ENCODE measurements at places on chromosomes 13 and 19. TPM values are rescaled to one million over a fixed set of nuclear protein-coding genes. Genes with fewer than 3 reads are reported as not detected.
A peak's percentile ranks its signal among the peaks of the same experiment; 100 is the strongest.

DNA sequence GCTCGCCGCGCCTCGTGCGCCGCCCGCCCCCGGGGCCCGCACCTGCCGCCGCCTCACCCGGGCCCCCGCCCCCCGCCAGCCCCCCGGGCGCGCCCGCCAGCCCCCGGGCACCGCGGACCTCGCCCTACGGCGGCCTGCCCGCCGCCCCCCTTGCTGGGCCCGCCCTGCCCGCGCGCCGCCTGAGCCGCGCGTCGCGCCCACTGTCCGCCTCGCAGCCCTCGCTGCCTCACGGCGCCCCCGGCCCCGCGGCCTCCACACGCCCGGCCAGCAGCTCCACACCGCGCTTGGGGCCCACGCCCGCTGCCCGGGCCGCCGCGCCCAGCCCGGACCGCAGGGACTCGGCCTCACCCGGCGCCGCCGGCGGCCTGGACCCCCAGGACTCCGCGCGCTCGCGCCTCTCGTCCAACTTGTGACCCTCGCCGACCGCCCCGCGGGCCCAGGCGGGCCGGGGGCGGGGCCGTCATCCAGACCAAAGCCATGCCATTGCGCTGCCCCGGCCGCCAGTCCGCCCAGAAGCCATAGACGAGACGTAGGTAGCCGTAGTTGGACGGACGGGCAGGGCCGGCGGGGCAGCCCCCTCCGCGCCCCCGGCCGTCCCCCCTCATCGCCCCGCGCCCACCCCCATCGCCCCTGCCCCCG, 17.2 kb downstream of the POLRMT start:
- no peak for DNase-seq

GRCh38 chr13:87622971-87623370, 48.2 kb upstream of the SLITRK5 start:
- DNase-seq = no peak

- no peak for DNase-seq
These were observed 5.0 kb downstream of the NFILZ start for GRCh38 chr19:8635422-8635821.

DNA sequence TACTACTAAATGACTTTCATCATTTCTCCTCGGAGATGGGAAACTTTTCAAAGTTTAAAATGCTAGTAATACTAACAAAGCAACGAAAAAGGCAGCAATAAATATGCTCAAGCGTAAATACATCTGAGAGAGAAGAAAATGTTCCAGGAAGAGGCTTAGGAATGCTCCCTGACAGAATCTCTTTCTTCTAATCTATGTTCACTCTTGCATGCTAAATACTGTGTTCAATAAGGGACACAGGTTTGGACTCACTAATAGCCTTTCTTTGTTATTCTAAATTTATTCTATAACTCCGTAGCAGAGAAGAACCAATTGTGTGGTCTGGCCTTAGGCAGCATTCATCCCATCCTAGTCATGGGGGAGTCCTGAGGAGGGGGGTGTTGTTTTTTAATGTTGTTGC, 823.0 kb downstream of the PCDH9 start:
- DNase-seq = no peak

GRCh38 chr19:47878906-47879305, 7.2 kb downstream of the SULT2A1 start:
- no peak for DNase-seq

DNA sequence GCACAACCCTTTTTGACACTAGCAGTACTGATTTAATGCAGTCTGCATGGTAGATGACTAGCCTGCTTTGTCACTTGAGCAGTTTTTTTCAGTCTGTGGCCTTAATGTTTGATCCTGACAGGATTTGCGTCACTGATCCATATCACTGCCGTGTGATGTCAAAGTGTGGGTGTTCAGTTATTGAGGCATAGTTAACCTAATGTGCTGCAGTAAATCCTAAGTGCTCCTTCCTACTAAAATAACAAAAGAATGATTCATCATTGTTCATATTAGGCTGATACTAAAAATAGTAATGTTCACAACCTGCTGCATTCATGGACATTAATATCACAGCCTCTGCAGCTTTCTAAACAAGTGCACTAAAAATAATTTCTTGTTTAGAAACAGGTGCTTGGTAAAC, 121.9 kb upstream of the MLNR start:
- no peak for DNase-seq

DNA sequence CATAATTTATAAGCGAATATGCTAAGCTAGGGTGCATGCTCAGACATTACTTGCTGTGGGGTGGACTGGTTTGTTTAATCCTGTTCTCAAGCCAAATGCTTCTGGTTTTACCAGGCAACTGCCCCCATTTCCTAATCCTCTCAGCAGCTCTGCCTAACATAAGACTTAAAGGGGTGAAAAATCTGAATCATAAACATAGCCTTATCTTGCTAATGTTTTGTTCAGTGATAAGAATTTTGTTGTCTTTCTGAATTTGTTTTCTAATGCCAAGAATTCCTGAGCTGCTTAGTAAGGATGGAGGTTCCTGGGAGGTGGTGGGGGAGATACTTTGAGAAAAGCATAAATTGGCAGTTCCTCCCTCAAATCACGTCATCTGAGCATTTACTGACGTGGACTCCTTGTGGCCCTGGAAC, 42.7 kb downstream of the ING1 start:
- DNase-seq = no peak

- DNase-seq = no peak
These were observed 1.8 kb downstream of the F2RL3 start for GRCh38 chr19:16890461-16891184.

DNA sequence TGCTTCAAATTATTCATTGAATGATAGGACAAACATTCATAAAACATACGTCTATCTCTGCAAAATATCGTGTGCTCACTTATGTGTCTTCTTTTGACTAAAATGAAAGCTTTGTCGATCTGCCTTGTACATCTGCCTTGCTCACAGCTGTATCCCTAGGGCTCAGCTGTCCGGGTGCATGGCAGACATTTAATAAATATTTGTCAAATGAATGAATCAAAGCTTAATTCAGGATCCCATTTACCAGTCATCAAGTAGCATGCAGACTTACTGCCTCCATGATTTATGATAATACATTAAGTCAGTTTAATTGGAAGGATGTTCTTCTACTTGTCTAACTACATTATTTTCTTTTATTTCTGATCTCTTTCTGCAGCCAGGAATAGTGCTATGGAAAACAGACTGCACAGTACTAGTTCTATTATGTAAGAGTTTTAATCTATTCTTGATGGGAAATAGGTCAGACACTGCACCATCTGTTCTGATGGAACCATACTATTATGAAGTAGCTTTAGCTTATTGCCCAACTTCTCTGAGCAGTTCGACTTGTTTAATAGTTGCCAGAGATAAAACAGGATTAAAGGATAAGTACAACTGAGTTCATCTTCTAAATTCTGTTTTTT, 13.2 kb downstream of the SLC46A3 start:
- no peak for DNase-seq

- DNase-seq = peak; percentile 62
These were observed 6.0 kb downstream of the SYCE2 start for GRCh38 chr19:12913011-12913561.

GRCh38 chr13:84845907-84846619, 953.2 kb downstream of the SLITRK6 start:
- no peak for DNase-seq

DNA sequence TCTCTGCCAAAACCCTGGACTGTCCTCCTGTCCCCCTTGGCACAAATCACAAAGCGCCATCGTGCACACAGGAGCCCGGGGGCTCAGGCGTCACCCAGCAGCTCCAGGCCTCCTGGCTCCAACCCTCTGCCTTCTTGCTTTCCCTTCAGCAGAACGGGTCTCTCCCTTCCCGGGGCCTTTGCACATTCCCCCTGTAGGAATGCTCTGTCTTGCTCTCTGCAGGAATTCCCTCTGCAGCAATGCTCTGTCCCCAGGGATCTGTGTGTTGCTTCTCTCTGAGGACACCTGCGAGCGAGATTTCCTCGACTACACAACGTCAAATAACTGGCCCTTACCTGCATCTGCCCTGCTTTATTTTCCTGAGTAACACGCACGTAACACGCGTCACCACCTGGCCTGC, 13.3 kb upstream of the RASA3 start:
- DNase-seq = no peak

- peak; percentile 16 for DNase-seq
These were observed 162.7 kb downstream of the TBC1D4 start for GRCh38 chr13:75319254-75319653.

- DNase-seq = no peak
These were observed 145.7 kb downstream of the COL4A1 start for GRCh38 chr13:110161112-110161882.

GRCh38 chr19:13404236-13404635, 102.0 kb downstream of the CACNA1A start:
- DNase-seq = no peak

DNA sequence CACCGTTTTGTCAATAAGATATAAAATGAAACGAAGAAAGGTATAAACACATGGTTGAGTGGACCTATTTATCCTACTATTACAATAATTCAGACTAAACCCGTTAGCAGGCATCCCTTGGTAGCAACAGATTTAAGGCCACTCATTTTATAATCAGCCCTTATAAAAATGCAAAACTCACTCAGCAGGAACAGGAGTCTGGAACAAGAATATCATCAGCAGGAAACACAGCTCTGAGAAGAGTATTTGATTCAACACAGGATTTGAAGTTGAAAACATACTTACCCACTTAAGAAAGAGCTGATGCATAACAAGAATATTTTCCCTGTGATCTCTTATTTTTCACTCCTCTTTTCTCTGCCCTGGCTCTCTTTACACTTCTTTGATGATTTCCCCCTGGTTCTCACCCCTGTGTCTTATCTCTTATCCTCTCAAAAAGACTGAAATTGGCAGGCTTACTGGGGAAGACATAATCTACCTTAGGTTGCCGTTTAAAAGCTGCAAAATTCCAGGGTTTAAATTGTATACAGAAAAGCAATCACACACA, 1722.7 kb downstream of the SLITRK5 start:
- no peak for DNase-seq

The PLIN4 gene
- 1.1 TPM for polyA plus RNA-seq

The SYNGR4 gene
- not detected for polyA plus RNA-seq

The NECTIN2 gene
- polyA plus RNA-seq = 164 TPM

The LRRC25 gene
- 0.53 TPM for polyA plus RNA-seq

The FGF22 gene
- 0.07 TPM for polyA plus RNA-seq

The ALOX5AP gene
- 0.50 TPM for polyA plus RNA-seq

The NXNL1 gene
- not detected for polyA plus RNA-seq

All from HepG2 (cell line).